ENCODE measurements at places on chromosomes 1 and 21.

DNA sequence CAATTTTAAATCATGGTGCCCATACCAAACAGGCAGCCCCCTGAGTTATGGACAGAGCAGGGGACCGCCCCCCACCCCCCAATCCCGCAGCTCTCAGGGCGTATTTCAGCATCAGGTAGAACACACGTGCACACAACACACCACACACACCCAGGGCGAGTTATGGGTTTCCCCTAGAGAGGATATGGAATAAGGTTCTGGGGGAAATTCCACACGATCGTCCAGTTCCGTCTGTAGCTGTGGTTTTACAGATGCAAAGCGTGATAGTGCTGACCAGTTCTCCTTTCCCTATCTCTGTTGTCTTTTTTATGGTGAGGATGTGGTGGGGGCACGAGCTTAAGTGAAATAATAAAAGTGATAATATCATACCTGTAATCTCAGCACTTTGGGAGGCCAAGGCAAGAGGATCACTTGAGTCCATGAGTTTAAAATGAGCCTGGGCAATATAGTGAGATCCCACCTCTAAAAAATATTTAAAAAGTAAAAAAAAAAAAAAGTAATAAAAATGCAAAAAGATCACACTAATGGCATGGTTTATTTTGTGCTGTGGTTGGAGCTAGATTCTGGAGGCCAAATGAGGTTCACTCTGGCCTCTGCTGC is 25.1 kb downstream of the C2CD2 start:
- DNase-seq: no peak

- no peak for DNase-seq
Measured at GRCh38 chr1:157092831-157093230, 6.8 kb downstream of the ETV3L start.

- DNase-seq: no peak
Measured at GRCh38 chr21:34594566-34595234, 20.2 kb downstream of the RCAN1 start.

DNA sequence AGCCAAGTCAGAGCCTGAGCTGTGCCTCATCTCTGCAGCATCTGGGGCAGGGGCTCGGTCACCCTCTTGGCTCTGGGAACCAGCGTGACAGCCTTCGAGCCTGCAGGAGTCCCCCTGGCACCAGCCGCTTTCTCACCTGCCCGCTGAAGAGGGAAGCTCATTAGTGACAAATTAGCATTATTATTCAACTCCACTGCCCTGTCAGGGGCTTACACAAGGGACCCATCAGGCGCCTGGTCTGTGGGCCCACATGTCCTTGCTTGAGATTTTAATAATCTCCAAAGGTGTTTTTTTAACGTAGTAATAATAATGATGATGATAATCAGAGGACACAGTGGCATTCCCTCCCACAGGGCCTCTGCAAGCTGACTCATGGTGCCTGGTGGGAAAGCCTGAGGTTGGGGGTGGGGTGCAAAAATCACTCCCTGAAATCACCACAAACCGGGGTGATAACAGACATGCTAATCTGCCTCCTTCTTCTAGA is 98.1 kb upstream of the IGSF21 start:
- no peak for DNase-seq

DNA sequence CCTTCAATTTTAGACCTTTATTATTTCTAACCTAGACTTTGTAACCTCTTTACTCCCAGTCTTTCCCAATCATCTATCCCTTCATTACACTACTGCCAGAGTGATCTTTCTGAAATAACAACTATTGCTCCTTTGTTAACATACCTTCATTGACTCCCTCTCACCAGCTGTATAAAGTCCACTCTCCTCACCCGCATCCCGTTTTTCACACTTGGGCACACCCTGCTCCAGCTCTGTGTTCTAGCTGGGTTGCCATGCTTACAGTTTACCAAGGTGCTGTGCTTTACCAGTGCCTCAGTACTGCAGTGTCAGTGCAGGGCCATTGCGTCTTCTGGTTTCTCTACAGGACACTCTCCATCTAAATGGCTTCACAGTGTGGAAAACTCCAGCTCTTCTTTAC is 148.2 kb downstream of the NFIA start:
- no peak for DNase-seq

DNA sequence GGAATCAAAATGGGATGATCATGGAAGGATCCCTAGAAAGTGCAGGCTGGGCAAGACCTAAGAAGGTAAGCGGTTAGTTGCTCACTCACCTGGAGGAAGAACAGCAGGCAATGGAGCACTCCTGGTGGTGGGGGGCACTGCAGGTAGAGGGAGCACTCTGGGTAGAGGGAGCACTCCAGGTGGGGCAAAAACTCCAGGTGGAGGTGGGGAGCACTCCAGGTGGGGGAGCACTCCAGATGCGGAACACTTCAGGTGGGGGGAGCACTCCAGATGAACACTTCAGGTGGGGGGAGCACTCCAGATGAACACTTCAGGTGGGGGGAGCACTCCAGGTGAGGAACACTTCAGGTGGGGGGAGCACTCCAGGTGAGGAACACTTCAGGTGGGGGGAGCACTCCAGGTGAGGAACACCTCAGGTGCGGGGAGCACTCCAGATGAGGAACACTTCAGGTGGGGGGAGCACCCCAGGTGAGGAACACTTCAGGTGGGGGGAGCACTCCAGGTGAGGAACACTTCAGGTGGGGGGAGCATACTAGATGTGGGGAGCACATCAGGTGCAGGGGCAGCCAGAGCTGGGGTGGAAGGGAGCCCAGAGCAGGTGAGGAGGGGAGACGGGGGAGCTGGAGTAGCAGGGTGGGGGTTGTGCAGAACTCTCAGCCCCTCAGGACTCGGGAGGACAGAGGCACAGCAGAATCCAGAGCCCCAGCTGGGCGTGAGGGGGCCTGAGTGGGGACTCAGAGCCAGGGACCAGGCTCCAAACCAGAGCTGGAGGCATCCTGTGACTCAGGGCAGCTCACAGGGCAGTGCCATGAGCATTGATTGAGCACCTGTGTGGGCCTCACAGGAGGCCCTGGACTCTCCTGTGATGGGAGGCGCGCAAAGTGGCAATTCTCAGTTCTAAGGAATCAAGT is 37.7 kb upstream of the COL6A1 start:
- no peak for DNase-seq

DNA sequence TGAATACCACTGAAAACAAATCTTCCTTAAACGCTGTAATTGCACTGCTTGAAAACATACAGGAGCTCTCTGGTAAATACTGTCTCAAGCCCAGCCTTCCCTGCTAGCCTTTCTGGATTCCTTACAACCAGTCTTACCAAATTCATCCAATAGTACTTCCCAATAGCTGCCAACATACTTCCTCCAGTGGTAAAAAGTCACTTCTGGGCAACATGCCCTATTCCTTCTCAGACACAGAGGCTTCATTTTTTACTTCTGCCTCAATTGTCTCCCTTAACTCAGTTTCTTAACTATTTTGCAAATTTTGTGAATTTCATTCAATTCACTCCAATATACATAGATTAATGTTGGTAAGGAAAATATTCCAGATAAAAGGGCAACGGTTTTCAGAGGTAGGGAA is 166.3 kb downstream of the TBX15 start:
- DNase-seq: no peak

DNA sequence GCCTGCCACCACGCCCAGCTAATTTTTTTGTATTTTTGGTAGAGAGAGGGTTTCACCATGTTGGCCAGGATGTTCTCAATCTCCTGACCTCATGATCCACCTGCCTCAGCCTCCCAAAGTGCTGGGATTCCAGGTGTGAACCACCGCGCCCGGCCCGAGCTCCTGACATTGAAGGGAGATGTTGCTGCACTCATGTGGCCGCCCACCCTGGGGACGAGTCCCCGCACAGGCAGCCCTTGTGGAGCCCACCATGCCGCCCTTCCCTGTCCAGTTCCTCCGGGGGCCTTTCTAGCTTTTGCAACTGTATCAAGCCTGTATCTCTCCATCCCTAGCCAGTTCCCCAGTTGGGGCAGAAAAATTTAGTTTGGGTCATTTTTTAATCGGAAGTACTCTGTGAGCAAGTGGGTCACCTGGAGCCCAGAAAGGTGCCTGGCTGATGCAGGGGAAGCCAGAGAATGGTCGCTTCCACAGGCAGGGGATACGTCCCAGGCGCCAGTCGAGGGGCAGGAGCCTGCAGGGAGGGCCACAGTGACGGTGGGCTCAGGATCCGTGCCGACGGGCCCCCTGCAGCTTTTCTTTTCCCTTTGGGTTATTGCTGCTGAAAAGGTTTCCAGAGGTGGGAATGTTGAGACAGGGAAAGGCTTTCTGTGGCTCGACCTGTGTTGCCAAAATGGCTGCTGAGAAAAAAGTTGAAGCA is 20.4 kb downstream of the PCNT start:
- DNase-seq: no peak

DNA sequence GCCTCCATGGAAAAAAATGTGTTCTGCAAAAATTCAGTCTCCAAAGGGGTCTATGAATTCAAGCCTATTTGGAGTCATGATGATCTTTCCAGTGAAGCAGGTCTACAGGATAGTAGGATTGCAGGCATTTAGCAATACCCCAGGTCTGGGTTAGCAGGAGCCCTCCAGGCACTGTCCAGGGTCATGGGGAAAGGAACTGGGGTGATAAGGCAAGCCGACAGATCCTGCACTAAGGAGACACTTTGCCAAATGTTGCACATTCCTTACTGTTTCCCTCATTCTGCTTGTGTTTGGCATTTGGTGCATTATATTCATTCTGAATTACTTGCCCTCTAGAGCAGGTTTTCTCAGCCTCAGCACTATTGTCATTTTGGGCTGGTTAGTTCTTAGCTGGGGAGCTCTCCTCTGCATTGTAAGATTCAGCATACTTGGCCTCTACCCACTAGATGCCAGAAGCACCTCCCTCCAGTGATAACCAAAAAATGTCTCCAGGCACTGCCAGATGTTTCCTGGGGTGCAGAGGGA is 333.3 kb upstream of the PLXNA2 start:
- DNase-seq: no peak

DNA sequence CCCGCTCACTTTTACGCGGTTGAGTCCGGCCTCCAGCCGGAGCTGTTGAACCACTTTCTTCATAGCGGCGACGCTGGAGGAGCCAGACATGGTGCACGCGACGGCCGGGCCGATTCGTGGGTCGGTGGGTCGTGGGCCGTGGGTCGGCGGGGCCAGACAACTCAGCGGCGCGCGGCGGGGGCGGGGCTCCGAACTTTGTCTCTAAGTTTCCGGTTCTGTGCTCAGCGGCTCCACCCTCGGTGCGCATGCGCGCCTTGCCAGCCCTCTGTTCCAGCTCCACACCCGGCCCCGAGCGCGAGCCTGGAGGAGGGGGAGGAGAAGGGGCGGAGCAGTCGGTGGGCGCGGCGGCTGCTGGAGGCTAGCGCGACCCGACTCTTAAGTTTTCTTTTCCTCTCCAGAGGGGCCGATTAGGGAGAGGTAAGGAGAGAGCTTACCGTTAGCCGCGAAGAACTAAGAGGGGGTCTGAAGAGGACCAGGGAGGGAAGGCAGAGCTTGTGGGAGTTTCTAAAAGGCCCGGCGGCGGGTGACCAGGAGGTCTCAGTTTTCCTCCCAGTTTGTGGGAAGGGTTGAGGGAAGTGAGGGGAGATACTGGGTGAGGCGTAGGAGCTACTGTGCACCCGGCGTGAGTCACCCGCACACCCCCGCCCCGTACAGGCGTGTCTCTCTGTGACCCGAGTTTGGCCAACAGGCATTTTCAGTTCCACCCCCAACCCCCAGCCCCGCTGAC is at the start of the genes GNG5 and SPATA1:
GNG5 (minus strand) TSS at position 580 of the 727 bp plus-strand sequence; CDS start at position 90, 490 bp downstream.
SPATA1 (plus strand) TSS at position 385 of the 727 bp plus-strand sequence. CDS start 9,974 bp downstream, outside the sequence.
- peak; percentile 95 for DNase-seq

- DNase-seq: no peak
Measured at GRCh38 chr1:247330548-247331171, 1.0 kb downstream of the ZNF496 start.

- no peak for DNase-seq
Measured at GRCh38 chr21:45445369-45445768, 40.4 kb downstream of the COL18A1 start.

GRCh38 chr1:208917281-208917680 is 666.2 kb upstream of the CAMK1G start:
- no peak for DNase-seq

- peak; percentile 31 for DNase-seq
Measured at GRCh38 chr21:34630536-34631143, 15.7 kb upstream of the RCAN1 start.

DNA sequence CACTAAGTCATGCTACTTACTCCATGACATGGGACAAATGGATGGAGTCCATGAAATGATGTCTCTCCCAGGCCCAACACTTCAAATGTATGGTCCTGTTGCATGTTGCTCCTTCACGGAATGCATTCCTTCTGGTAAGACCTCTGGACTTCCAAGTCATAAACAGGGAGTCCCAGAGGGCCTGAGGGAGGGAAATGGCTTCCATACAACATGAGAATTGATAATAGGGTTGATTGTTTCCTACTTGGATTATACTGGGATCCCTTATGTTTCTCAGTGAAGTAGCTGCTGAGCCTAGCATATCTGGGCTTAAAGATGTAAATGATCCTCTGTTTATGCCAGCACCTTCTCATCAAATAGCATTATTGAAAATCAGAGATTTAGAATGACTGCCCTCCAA is 104.2 kb upstream of the MAGI3 start:
- no peak for DNase-seq

- DNase-seq: no peak
Measured at GRCh38 chr1:216711712-216712111, 11.5 kb downstream of the ESRRG start.
